ENCODE measurements at places on chromosomes 3 and 15.

- no peak for DNase-seq
Measured at GRCh38 chr3:112635674-112636073, 5.3 kb downstream of the CCDC80 start.

DNA sequence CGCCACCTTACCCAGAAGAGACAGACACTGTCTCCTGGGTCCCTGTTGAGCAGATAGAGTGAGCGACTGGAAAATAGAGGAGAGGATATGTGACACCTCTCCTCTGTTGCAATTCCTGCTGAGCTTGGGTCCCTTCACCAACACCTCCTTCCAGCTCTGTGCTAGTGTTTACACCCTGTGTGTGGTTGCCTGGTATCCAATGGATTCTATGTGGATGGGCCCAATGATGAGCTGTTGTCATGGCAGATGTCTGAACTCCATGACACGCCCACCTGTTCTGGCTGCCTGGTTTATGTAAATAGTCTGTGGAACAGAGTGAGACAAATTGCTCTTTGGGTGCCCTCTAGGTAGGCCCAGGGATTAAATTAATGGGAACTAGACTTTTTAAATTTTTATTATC lies 23.7 kb downstream of the RBM5 start:
- DNase-seq, result no peak

GRCh38 chr3:122678506-122678905 lies 2.1 kb upstream of the PARP14 start:
- no peak for DNase-seq

GRCh38 chr15:58212909-58213526 lies 74.8 kb downstream of the AQP9 start:
- no peak for DNase-seq

DNA sequence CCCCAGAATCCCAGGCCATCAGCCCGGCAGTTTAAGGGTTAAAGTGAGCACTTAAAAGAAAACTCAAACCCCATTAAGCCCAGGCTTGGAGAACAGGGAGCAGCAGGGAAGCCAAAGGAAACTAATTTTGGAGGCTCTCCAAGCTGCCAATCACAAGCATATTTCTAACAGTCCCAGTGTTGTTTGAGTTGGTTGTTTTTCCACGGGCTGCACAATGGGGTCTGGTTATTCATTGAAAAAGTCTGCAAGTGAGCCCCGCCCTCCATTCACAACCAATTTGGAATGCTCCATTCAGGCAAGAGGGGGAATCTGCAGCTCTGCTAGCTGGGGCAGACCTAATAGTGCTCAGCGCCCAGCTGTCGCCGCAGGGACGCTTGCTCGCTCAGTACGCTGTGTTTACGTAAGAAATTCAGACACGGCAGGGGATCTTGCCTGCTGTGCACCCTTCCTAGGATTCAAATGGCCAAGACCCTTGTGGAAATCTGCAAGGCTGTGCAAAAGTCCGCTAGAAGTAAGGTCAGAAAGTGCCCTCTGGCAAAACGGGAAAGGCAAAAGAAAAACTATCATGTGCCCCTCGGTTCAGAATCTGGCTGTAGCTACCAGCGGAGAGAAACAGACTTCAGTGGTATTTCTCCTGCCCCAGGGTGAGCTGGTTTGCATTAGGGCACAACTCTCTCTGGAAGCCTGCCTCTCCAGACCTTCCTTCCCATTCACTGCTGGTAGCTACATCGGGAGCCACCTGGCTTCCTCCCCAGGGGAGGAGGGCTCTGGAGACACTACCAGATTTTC lies 11.0 kb downstream of the ETV5 start:
- DNase-seq, result no peak

- DNase-seq, result no peak
Measured at GRCh38 chr15:45088801-45089711, 24.9 kb downstream of the DUOX2 start.

- DNase-seq, result no peak
Measured at GRCh38 chr15:100919481-100920405, 586 bp downstream of the LRRK1 start.

DNA sequence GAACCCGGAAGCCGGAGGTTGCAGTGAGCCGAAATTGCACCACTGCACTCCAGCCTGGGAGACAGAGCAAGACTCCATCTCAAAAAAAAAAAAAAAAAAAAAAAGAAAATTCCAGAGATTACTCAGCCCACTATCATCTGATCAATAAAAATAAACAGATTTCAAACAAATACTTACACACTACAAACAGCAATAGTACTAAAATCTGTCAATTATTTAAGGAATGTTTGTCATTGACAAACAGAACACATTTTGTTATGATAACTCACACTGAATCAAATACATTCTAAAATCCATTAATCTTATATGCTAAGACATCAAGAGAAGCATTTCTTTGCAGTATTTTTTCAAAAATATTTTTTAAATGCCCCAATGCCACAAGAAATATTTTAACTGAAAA lies 7.6 kb downstream of the MYO9A start:
- DNase-seq, result no peak

DNA sequence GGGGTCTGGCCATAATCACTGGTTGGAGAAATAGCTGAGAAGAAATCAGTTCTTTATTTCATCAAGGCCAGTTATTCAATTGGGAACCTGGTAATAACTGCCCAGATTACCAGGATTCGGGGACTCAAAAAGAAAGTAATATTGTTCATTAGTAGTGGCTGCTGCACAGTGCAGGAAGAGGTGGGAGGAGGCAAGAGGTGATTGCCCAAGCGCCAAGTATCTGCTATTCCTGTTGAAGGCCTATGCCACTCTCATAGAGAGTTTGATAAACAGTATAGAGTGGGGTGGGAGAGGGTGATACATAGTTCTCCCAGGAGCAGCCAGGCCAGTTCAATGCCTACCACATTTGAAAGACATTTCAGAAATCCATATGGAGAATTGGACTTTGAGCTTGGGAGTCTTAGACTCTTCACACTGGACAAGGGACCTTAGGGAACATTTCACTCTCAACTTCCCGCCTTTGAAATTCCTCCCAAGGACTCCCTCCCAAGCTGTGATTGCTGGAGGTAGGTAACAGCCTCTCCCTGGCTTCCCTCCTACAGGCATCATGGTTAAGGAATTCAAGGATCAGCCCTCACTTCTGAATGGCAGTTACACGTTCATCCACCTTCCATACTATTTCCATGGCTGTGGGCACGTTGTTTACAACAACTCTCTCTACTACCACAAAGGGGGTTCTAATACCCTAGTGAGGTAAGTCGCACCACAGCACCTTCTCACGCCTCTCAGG lies 59.8 kb downstream of the GLDN start:
- no peak for DNase-seq

Data from stimulated activated CD4-positive, alpha-beta T cell treated with anti-CD3 and anti-CD28 coated beads, TNF-alpha, amount 100 ng/mL, for 48 hours (primary cell).